ENCODE measurements at places on chromosomes 12 and 14.

DNA sequence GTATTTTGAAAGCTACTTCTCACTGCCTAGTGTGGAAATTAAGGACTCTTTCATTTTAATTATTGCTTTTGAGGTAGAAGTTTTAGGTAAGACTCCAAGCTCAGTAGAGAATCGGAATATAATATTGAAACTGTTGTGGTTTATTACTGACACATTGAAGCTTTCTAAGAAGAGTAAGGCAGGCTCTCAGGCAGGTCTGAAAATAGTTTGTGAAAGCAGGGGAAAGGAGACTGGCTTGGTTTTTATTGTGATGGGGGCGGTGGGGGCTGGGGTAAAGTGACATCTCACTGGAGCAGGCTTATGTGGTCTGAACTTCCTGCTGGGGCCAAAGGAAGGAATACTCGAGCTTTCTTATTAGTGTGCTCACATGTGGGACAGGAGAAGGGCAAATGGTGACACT lies 79.5 kb downstream of the OTOGL start:
- no peak overlapping the region for H3K27ac ChIP-seq
- no peak for DNase-seq
- H3K4me1 ChIP-seq: no peaks in the 10 kb centered on the region
- H3K27me3 ChIP-seq: no peaks in the 10 kb centered on the region
- no peak overlapping the region for H3K4me3 ChIP-seq

GRCh38 chr14:34436118-34436905 lies 25.7 kb downstream of the SPTSSA start:
- peak overlapping the region; percentile 35 for H3K27ac ChIP-seq
- no peak for DNase-seq
- H3K36me3 ChIP-seq: no peaks in the 10 kb centered on the region
- peaks cover 21% of the 10 kb centered on the region for H3K4me1 ChIP-seq

DNA sequence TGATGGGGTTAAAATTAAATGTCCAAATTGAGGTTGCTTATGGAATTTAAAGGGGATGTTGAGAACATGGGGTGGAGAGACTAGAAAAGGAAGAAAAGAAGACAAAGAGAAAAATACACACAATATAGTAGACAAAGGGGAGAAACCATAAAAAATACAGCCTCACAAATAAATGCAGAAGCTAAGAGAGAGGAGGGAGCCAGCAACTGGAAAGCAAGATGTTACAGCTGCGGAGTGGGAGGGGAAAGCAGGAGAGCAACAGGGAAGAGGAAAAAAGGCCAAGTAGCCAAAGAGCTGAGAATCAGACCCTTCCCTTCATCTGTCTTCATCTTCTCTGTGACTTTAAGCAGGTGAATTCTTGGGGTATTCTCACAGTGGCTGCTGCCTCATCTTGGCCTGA lies 39.7 kb upstream of the SMUG1 start:
- H3K27ac ChIP-seq: no peak overlapping the region
- DNase-seq: no peak
- no peaks in the 10 kb centered on the region for H3K27me3 ChIP-seq
- H3K4me1 ChIP-seq: peaks cover 15% of the 10 kb centered on the region
- no peak overlapping the region for H3K4me3 ChIP-seq

DNA sequence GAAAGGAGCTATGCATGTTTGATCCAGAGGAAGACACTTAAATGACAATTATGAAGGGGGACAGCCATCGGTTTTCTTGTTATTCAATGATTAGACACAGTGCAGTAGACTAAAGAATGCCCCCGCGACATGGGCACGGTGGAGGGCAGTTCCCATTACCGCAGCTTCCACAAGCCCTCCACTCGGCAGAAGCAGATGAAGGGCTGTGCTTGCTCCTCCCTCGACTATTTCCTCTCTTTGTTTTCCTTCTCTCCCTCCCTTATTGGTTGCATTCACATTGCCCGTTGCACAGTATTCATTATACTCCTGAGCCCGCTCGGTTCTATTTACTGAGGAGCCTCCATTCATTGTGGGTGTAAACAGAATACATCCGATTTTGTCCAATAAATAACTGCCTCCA lies 138.8 kb upstream of the RASSF8 start:
- H3K36me3 ChIP-seq: no peaks in the 10 kb centered on the region
- H3K27me3 ChIP-seq: peaks cover 5% of the 10 kb centered on the region
- no peak for DNase-seq
- H3K4me1 ChIP-seq: no peaks in the 10 kb centered on the region
- no peak overlapping the region for H3K27ac ChIP-seq

DNA sequence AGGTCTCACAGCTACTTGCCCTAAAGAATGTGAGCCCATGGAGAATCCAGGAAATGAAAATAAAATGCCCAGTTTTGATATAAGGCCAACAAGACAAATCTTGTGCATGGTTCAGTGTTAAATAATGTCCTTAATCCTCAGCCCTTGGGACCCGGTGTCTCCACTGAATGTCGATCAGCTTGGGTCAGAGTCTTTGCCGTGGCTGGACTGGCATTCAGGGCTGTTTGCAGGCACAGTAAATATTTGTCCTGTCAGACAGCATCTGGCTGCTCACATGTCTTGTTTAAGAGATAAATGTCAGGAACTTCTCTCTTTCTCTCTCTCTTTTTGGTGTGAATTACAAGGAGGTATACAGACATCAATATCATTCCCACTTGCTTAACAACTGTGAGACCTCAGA lies 452.5 kb downstream of the FUT8 start:
- DNase-seq: no peak
- H3K4me3 ChIP-seq: no peak overlapping the region
- H3K36me3 ChIP-seq: no peaks in the 10 kb centered on the region
- no peak overlapping the region for H3K27ac ChIP-seq
- H3K27me3 ChIP-seq: peaks cover 14% of the 10 kb centered on the region
- no peaks in the 10 kb centered on the region for H3K4me1 ChIP-seq

- no peak for DNase-seq
- H3K27ac ChIP-seq: no peak overlapping the region
- peaks cover 13% of the 10 kb centered on the region for H3K27me3 ChIP-seq
- no peak overlapping the region for H3K4me3 ChIP-seq
Observed at GRCh38 chr12:12190087-12190809, 76.6 kb downstream of the LRP6 start.

Data from memory B cell (primary cell).